ENCODE measurements at places on chromosomes 16 and 17.

DNA sequence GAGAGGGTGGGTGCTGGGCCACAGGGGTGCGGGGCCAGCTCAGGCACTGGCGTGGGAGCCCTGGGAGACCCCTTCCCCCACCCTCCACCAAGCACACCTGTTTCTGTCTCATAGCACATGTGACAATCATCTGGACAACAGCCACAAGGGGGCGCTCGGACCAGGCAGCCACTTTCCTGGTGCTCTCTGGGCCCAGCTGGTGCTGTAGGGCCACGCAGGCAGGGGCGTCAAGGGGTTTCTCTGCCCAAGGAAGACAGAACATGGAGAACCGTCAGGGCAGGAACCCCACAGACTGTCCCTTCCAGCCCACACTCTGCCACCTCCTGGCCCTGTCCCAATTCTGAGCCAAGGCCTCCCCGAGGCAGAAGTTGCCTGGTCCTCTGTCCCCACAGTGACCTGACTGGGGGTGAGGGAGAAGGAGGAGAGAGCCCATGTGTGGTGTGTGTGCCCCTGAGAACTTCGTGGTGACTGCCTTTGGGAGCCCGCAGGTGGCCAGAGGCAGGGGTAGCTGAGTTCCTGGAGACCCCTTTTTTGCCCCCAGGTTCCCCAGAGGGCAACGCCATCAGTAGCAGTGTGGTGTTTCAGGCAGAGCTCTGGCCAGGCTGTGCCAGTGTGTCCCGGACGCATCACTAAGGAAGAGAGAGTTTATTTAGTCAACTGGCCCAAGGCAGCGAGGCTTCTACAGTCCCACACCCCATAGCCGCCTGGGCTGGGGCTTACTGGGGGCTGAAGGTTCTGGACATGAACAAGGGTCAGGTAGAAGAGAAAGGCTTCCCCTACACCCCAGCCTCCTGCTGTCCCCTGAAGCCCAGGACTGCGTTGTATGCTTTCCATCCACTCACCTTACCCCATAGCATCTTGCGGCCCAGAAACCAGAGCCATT, 3.1 kb upstream of the SETD6 start:
- peak; percentile 45 for DNase-seq

DNA sequence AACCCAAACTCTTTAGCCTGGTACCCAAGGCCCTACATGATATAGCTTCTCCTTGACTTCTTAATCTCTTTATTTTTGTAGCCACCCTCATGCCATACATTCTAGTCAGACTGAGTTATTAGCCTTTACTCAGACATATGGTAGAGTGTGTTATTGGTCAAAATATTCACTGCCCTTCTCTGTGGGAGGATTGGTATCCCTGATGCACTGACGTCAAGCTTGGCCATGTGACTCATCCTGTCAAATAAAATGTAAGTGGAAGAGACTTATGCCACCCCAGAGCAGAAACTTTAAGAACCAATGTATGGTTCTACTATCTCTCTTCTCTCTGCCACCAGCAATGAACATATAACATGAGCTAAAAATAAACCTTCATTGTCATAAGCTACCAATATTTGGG, 12.2 kb upstream of the BEAN1 start:
- peak; percentile 34 for DNase-seq

GRCh38 chr16:50338371-50339231, 30.2 kb downstream of the BRD7 start:
- DNase-seq = peak; percentile 45

DNA sequence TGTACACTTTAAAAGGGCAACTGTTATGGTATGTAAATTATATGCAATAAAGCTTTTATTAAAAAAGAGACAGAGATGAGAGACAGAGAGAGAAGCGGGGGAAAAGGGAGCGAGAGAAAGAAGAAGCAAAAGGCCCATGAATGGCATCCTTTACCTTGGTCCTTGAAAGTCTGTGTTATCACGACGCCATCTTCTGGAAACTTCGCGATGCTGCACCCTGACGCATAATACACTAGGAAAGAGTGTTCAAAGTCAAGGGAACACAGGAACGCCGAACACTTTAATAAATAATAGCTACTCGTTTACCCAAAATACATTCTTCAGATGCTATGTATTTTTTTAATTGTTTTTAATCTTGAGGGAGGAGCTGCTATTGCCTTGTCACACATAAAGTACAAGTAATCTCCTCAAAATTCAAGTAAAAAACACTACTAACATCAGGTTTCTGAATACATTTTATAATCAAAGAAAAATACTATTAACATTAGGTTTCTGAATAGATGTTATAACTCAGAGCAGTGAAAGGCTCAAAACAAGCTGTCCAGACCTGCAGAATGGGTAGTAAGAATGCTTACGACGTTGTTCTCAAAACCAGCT, 23.0 kb upstream of the SLC38A8 start:
- peak; percentile 51 for DNase-seq

DNA sequence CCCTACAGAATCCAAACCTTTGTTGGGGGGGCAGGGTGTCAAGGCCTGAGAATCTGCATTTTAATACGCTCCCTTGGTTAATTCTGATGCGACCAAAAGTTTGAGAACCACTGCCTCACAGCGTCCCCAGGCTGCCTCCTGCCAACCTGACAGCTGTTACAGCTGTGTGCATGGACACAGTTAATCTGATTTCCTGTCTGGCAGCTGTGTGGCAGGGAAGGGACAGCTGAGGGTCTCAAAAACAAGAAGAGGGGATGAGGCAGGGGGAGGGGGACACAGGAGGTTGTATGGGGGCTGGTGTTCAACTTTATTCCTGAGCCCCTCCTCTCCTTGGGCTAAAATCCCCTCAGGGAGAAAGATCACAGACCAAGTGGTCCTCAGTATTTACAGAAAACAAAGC, 17.5 kb downstream of the HDAC5 start:
- DNase-seq = no peak

DNA sequence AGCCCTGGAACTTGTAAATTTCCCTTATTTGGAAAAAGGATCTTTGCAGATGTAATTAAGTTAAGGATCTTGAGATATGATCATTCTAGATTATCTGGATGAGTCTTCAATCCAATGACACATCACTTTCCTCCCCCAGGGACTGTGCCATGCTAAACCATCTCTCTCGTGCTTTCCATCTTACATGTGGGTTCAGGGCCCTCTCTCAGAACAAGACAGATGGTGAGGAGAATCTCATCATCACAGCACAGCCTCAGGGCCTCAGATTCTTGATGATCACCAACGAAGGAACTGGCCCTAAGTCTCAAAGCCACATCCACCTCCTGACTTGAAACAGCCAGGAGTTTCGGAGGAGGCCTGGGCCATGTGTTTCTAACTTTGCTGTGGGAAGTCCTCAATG, 78.7 kb downstream of the LITAF start:
- DNase-seq = no peak

DNA sequence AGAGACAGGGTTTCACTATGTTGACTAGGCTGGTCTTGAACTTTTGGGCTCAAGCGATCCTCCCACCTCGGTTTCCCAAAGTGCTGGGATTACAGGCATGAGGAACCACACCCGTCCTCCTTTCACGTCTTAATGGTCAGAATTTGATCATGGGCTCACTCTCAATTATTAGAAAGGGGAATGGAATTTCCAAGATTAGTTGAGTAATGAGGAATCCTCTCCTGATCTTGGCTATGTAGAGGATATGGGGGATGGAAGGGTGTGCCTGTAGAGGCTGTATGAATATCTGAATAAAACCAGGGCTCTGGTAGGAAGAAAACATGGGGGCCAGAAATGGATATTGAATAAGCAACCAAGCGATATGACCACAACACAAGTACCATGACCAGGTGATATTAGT, 25.9 kb upstream of the SMURF2 start:
- peak; percentile 78 for DNase-seq

- no peak for DNase-seq
Measured at GRCh38 chr17:66988069-66988798, 23.7 kb downstream of the CACNG4 start.

GRCh38 chr16:72884037-72884436, 163.9 kb downstream of the ZFHX3 start:
- peak; percentile 23 for DNase-seq

DNA sequence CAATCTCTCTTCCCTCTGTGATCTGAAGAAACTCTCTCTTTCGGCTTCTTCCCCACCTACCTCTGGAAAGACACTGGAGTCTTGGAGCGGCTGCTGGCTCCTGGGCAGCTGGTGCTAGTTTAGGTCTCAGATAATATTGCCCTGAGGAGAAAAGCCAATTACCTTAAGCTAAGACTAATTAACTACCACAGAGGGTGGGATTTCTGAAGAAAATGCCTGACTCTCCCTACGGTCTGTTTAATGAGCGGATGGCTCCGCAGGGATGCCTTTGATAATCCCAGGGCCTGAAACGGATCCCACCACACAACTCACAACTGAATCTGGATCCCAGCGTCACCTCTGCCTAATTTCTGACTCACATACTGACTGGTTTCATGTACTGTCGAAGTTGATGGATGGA, 127.0 kb upstream of the NLRP1 start:
- no peak for DNase-seq

GRCh38 chr17:77373299-77374169, 232.8 kb downstream of the SEC14L1 start:
- no peak for DNase-seq

DNA sequence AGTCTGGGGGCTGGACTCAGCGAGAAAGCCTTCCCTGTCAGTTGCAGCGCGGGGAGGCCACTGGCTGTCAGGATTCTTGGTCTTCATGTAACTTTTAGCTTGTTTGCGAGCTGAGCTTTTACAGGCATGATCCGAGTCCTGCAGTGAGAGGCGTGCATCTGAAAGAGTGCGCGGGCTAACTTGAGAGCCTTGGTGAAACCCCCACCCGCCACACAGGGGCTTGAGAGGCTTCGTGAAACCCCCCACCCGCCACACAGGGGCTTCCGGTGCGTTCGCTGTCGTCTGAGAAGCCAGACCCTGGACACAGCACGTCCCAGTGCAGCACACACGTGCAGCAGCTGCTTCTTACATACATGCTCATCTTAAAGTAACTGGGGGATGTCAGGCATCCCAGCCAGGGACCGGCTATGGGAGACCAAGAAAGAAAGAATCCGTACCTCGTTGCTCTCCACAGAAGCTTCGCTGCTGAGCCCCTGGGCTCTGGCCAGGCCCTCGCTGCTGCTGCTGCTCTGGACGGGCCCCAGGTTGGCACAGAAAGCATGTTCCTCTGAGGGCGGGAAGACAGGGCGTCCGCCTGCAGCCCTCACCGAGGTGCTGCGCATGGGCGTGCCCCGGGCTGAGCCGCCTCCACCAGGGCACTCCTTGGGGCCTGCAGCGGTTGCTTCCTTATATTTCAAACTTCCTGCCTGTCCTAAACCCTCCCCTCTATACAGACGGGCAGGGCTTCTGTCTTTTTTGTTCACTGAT, 7.8 kb downstream of the NUDT16L1 start:
- DNase-seq = no peak

- DNase-seq = no peak
Measured at GRCh38 chr17:14305785-14306496, 5.1 kb downstream of the HS3ST3B1 start.

DNA sequence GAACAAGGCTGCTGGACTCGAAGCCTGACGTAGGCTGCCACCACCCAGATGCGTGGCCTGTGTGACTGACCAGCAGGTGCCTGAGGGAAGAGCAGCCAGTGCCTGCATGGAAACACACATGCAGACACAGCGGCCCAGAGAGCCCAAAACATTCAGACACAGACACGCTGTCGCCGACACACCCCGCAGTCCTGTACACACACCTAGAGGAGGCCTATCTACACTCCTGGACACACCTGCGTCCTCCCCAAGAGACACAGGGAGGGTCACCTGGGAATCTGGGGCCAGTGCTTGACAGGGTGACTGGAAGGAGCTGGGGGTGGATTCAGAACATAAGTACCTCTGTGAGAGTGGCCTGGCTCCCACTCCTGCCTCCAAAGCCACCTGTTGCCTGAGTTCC, 6.1 kb upstream of the TSPOAP1 start:
- DNase-seq = no peak

DNA sequence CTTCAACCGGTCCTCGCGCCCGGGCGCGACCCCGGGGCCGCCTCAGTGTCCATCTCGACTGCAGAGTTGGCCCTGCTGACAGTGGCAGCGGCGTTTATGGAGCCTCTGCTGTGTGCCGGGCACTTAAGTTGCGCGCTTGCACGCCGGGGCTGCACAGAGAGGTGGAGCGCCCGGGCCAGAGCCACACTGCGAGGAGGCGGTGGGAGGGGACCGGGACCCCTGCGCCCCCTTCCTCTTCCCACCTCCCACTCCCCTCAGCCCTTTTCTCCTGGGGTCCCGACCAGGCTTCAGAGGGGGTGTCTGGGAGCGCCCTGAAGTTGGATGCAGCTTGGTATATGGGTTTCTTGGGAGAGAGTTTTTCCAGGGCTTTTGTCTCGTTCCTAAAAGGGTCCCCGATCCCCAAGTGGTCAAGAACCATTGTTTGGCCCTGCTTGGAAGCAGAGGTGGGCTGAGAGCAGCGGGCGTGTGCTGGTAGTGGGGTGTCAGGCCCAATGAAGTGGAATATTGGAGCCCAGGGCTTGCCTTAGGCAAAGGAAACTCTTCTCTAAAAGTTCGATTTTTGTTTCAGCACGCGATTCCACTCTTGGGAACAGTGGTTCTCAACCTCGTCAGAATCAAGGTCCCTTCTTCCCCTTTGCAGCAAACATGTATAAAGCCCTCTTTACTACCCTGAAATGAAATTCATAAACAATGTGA, 605 bp downstream of the MRTFB start:
- no peak for DNase-seq

GRCh38 chr17:67105213-67105612, 60.9 kb downstream of the CACNG1 start:
- peak; percentile 83 for DNase-seq

DNA sequence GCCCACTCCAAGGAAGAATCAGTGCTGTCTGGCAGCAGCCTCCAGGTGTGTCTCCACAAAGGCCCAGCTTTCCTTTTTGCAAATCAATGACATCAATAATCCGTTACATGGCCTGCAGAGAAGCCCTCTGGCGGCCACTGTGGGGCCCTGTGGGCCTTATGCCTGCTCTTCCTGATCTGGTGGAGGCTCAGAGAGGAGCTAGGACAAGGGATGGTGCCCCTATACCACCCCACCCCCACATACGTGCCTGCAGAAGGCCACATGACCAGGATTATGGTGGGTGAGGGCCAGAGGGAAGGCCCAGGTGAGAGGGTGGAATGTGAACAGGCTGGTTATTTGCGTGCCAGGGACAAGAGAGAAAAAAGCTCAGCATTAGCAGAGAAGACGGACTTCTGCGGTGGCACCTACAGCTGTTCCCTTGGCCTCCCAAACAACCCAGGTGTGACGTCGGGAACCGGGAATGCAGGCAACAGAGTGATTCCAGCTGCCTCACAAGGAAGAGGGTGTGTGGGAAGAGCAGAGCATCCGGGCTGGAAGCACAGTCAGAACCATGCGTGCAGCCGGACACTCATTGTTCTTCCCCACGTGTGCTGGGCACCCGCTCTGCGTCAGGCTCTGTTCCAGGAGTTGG, 22.5 kb downstream of the EIF4A3 start:
- peak; percentile 62 for DNase-seq

GRCh38 chr17:62791767-62792446, 16.2 kb downstream of the MARCHF10 start:
- peak; percentile 92 for DNase-seq

- DNase-seq = peak; percentile 89
Measured at GRCh38 chr16:70688246-70688742, 2.4 kb upstream of the MTSS2 start.

- peak; percentile 86 for DNase-seq
Measured at GRCh38 chr16:54511222-54511731, 224.7 kb upstream of the IRX3 start.

GRCh38 chr17:19703106-19703827, 13.1 kb downstream of the SLC47A2 start:
- no peak for DNase-seq

- DNase-seq = no peak
Measured at GRCh38 chr17:14437176-14437575, 136.3 kb downstream of the HS3ST3B1 start.
